Naive thymus-derived CD8-positive, alpha-beta T cell (primary cell): ENCODE measurements at places on chromosomes 5 and 9. TPM values are rescaled to one million over a fixed set of nuclear protein-coding genes. Genes with fewer than 3 reads are reported as not detected.

DNA sequence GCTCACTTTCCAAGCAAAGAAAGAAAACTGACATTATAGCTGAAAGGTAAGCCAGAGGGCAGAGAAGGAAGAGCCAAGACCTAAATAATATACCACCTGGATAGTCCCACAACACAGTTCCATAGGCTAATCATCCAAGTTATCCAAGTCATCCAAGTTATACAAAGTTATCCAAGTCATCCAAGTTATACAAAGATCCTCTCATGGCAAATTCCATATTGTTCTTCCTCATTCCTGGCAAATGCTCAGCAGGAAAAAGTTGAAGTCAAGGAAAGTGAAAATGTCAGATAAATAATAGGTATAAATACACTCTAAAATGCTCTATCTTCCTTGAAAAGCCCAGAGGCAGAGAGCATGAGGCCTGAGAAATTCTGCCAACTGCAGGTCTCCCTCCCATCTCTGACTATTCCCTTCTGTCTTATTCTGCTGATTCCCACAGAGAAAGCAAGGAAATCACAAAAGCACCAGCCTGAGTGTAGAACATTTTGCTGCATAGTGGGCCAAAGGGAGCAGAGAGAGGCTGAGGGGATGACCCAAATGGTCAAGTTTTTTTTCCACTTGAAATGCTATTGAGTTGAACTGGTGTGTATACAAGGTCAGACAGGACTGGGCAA is 12.5 kb downstream of the MCTP1 start:
- DNase-seq = no peak

DNA sequence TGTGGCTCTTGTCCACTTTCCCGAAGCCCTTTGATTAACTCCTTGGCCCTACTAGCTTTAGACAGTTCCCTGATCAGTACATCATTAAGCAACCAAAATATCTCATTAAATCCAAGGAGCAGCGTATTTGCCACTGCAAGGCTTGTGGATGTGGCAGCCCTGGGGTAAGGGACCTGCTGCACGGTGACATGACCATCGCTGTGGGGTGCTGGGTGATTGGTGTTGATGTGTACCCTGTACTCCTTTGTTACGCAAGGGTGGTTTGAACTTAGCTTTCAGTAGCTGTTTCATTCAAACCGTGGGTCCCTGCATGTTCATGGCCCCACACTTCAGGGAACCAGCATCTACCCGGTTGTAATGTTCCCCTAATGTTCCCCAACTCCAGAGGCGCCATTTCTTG is 41.0 kb downstream of the OTULIN start:
- DNase-seq = no peak

DNA sequence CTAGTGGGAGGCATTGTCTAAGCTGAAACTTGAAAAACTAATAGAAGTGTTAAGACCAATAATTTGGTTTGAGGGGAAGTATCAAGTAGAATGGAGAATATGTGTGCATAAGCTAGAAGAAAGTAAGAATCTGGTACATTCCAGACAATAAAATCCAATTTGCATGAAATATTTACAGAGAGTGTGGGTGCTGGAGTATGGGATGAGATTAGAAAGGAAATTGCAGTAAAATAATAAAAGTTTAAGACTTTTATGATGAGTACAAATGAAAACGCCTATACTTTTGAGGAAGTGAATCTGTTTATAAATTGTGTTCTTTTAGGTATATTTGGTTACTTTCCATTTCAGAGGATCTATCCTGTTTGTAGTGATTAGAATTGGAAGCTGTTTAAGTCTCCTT is 165.4 kb upstream of the TNC start:
- no peak for DNase-seq

DNA sequence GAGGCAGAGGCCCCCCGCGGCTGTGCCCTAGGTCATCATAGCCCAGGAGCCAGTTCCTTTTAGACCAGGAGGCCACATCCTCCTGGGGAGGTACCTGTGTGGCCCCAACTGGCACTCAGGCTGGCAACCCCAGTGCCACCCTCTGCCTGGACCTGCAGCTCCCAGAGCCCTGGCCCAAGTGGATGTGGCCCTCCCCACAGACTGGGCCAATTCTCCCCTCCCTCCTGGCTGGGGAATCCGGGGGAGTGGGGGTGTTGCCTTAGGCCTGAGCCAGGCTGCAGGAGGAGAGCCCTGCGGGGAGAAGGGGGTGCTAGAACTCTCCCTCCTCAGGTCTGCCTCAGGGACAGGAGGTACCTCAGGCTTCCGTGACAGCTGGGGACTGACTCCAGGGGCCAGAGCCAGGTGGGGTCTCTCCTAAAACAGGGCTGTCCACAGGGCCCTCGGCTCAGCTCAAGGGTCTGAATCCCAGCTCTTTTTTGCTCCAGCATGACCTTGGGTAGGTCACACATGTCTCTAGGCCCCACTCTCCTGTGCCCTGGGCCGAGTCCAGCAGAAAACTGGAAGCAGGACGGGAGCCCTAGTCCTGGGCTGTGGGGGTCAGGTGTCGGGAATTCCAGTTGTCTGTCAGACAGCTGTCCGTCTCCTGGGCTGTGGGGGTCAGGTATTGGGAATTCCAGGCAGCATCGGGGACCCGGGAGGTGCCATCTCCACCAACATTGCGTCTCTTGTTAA is 9.6 kb downstream of the DNLZ start:
- no peak for DNase-seq

GRCh38 chr9:111484572-111484894 is 350 bp upstream of the ECPAS start:
- no peak for DNase-seq

DNA sequence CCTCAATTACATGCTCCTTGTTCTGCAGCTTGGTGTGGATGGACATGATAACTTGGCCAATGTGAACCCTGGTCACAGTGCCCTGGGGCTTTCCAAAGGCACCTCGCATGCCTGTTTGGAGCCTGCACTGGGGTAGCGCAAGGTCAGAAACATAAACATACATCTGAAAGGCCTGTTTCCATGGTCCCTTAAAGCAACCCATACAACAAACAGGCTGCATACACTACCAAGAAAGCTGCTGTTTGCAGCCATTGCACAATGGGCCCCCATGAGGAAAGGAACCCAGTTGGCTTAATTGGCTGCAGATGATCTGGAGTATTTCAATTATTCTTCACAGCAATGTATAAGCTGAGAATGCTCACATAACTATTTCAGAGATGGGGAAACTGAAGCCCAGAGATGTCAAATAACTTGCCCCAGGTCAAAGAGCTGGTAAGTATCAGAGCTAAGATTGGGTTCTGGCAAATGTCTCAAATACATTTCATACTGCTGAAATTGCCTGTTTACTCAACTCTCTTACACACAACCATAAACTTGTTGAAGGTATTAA is 233.9 kb downstream of the ASTN2 start:
- no peak for DNase-seq

- no peak for DNase-seq
These were observed 83.5 kb downstream of the PIK3R1 start for GRCh38 chr5:68299105-68299504.

DNA sequence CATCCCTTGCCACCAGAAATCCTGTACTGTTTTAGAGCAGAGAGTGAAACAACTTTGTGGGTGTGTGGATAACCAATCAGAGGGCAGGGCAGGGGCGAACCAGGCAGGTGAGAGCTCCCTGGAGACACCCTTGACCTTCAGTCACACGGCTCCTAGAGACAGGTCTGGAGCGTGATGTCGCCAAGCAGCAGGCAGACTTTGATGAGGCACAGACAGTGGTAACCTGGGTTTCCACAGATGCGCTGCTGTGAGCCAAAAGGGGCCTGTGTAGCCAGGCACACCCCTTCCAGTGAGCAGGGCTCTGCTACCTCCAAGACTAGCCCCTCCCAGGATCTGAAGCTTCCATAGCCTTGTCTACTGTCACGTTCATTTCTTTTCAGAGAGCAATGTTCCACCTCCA is 317.8 kb upstream of the ADCY2 start:
- DNase-seq = no peak

GRCh38 chr9:131238402-131239021 is 37.8 kb downstream of the FAM78A start:
- no peak for DNase-seq

GRCh38 chr5:67058998-67059743 is 137.4 kb downstream of the CD180 start:
- no peak for DNase-seq

GRCh38 chr5:139415221-139415861 is 11.5 kb upstream of the SPATA24 start:
- DNase-seq = no peak

DNA sequence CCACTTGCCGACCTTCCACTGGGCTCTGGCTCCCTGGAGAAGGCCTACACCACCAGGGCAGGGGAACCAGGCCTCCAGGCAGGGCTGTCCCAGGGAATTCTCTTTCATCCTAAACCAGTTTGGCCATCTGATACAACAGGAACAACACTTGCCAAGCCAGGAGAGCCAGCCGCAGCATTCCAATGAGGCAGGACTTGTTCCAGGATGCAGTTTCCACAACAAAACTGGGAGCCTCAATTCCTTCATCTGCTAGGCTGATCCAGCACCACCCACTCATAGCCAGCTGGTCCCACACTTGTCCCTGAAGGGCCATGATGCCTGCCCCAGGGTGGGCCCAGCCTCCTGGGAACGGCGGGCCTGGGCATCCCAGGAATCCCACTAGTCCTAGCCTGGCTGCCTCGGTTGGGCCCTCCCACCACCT is 26.0 kb downstream of the BICD2 start:
- DNase-seq = no peak

DNA sequence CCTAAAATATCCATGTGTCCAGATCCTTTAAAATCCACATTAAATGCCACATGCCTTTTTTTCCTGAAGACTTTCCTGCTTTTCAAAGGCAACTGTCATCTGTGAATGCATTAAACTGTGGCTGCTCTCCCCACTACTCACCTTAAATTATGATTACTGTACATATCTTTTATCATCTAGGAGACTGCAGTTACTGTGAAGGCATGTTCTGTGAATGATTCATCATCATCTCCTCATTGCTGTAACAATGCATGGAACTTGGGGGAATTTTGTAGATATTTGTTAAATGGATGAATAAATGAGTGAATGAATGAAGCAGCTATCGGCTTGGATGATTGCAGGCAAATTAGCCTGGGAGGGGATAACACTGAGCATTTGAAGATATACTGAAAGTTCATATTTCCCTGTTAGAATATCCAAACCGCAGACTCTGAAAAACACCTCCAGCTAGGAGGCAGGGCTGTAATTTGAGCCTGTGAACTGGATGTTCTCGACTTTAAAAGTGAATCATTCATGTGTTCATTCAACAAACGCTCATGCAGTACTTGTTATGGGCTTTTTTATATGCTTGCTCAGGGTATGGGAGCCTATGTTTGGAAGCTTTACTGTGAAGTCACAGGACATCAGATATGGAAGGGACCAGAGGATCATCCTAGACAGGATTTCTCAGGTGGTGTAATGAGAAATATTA is 519.2 kb downstream of the KIF4B start:
- DNase-seq = no peak

- DNase-seq = peak; percentile 47
These were observed 525.6 kb downstream of the PDE4D start for GRCh38 chr5:59367791-59368394.

- no peak for DNase-seq
These were observed 130.5 kb upstream of the HAND1 start for GRCh38 chr5:154608531-154609011.

GRCh38 chr5:12876541-12877298 is 972.5 kb upstream of the CTNND2 start:
- no peak for DNase-seq

GRCh38 chr5:115625579-115626444 is at the start of gene TMED7:
TMED7 (minus strand) TSS chr5:115626036; CDS start chr5:115625792, 244 bp downstream.
- peak; percentile 99 for DNase-seq

DNA sequence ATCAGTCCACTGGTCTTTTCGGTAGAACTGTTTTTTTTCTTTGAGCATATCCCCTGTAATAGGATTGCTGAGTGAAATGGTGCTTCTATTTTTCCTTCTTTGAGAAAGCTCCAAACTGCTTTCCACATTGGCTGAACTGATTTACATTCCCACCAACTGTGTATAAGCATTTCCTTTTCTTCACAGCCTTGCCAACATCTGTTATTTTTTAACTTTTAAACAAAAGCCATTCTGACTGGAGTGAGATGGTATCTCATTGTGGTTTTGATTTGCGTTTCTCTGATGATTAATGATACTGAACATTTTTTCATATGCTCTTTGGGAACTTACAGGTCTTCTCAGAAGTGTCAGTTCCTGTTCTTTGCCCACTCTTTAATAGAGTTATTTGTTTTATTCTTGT is 764.7 kb downstream of the MTRR start:
- DNase-seq = no peak

- DNase-seq = peak; percentile 12
These were observed 37.7 kb downstream of the UBAP2 start for GRCh38 chr9:34010979-34011378.

GRCh38 chr9:120252248-120252647 is 327.7 kb downstream of the CDK5RAP2 start:
- DNase-seq = no peak

DNA sequence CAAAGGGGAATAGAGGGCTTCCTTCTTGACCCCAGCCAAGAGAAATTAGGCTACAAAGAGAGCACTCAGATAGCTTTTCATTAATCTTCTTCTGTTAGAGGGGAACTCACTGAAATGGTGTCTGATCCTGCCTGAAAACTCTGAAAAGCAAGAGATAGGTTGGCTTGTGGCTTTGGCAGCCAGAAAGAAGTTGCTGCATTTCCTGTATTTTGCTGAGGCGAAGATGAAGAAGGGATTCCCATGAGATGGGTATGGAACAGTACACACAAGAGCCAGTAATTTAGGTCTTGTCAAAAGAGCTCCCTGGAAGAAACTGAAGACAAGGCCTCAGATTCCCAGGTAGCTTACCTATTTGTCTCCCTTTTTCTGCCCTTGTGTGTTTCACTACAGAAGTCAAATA is 120.9 kb upstream of the TARS1 start:
- no peak for DNase-seq

GRCh38 chr9:35749515-35750255 is 598 bp downstream of the RGP1 start:
- DNase-seq = peak; percentile 30

- no peak for DNase-seq
These were observed 24.3 kb upstream of the SEMA6A start for GRCh38 chr5:116598911-116599310.

The CNTNAP3B gene
- total RNA-seq = not detected

The FBP2 gene
- total RNA-seq = not detected

The SLC45A2 gene
- total RNA-seq = not detected

The RPP25L gene
- 22.2 TPM for total RNA-seq

The CCL27 gene
- total RNA-seq = not detected

The ANXA2R gene
- total RNA-seq = 65.9 TPM

The KIF3A gene
- 15.1 TPM for total RNA-seq

The PCDHGA2 gene
- 0.16 TPM for total RNA-seq

The DND1 gene
- 3.7 TPM for total RNA-seq

The MOCS2 gene
- 27.6 TPM for total RNA-seq

The HDHD3 gene
- 26.5 TPM for total RNA-seq

The PCDHB9 gene
- not detected for total RNA-seq

The SMIM32 gene
- total RNA-seq = not detected

The SHISAL2B gene
- not detected for total RNA-seq
